ENCODE measurements at places on chromosomes 1 and 21. TPM values are rescaled to one million over a fixed set of nuclear protein-coding genes. Genes with fewer than 3 reads are reported as not detected.

Gene WDR64
- total RNA-seq: 0.91 TPM

Gene TEDDM1
- total RNA-seq: not detected

Gene KIF26B
- total RNA-seq: 3.8 TPM

Gene CHAF1B
- 4.9 TPM for total RNA-seq

Gene S100A14
- total RNA-seq: 25.0 TPM

Gene GFI1
- 2.1 TPM for total RNA-seq

Gene TOMM20
- total RNA-seq: 135 TPM

Gene CLDN19
- total RNA-seq: 1.5 TPM

Gene MYOM3
- total RNA-seq: 3.3 TPM

Gene FCRL1
- total RNA-seq: 0.09 TPM

Gene CHRNB2
- total RNA-seq: 0.74 TPM

Gene CSDE1
- 458 TPM for total RNA-seq

Gene UBE2U
- total RNA-seq: 1.8 TPM

Gene MIER1
- 45.6 TPM for total RNA-seq

GRCh38 chr1:47407481-47407880 is 8.6 kb upstream of the FOXE3 start:
- no peak overlapping the region for H3K27ac ChIP-seq
- DNase-seq: no peak
- no peaks in the 10 kb centered on the region for H3K4me1 ChIP-seq
- no peaks in the 10 kb centered on the region for H3K27me3 ChIP-seq
- H3K4me3 ChIP-seq: no peak overlapping the region

GRCh38 chr1:111786669-111787207 is 31.0 kb downstream of the DDX20 start:
- no peak overlapping the region for H3K27ac ChIP-seq
- no peaks in the 10 kb centered on the region for H3K27me3 ChIP-seq
- no peaks in the 10 kb centered on the region for H3K4me1 ChIP-seq
- no peak for DNase-seq
- H3K4me3 ChIP-seq: no peak overlapping the region

- H3K27me3 ChIP-seq: no peaks in the 10 kb centered on the region
- no peak for DNase-seq
- H3K4me1 ChIP-seq: no peaks in the 10 kb centered on the region
- H3K36me3 ChIP-seq: no peaks in the 10 kb centered on the region
- no peak overlapping the region for H3K4me3 ChIP-seq
These were observed 165.4 kb downstream of the PLXNA2 start for GRCh38 chr1:208078752-208079151.

GRCh38 chr1:114691061-114691460 is 4.3 kb downstream of the AMPD1 start:
- H3K4me1 ChIP-seq: no peaks in the 10 kb centered on the region
- H3K4me3 ChIP-seq: no peak overlapping the region
- no peak overlapping the region for H3K27ac ChIP-seq
- no peaks in the 10 kb centered on the region for H3K36me3 ChIP-seq
- no peak for DNase-seq
- no peaks in the 10 kb centered on the region for H3K27me3 ChIP-seq

DNA sequence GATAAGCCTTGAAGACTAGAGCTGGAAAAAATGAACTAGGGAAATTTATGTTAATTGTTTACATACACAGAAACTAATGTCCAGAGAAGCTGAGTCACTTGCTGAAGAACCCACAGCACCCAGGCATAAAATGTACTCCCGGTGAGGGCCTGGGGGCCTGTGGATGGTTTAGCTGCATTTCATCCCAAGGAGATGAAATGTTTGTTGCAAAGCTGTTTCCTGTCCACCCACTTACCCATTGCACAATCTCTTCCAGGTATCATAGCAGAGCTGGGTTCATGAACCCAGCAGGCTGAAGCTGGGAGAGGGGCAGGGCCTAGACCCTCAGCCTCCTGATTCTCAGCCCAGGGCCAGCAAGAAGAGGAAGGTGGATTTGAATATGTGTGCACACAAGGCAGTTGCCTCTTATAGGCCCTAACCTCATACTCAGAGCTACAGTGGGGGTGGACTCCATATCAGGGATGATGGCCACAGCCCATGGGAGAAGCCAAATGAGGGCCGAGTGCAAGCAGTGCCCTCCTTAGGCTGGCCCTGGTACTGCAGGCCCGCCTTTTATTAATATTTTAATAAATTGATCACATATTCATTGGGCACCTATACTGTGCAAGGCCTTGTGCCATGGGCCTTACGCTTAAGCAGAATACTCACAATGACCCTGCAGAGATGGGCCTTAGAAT is 110.8 kb downstream of the LACTBL1 start:
- no peak overlapping the region for H3K4me3 ChIP-seq
- no peak for DNase-seq
- no peak overlapping the region for H3K27ac ChIP-seq
- H3K27me3 ChIP-seq: no peaks in the 10 kb centered on the region
- H3K4me1 ChIP-seq: no peaks in the 10 kb centered on the region
- H3K36me3 ChIP-seq: no peaks in the 10 kb centered on the region

GRCh38 chr1:51740652-51741051 is 123.8 kb downstream of the OSBPL9 start:
- no peak overlapping the region for H3K4me3 ChIP-seq
- H3K27me3 ChIP-seq: no peaks in the 10 kb centered on the region
- H3K27ac ChIP-seq: no peak overlapping the region
- no peak for DNase-seq
- H3K4me1 ChIP-seq: no peaks in the 10 kb centered on the region
- H3K36me3 ChIP-seq: no peaks in the 10 kb centered on the region

DNA sequence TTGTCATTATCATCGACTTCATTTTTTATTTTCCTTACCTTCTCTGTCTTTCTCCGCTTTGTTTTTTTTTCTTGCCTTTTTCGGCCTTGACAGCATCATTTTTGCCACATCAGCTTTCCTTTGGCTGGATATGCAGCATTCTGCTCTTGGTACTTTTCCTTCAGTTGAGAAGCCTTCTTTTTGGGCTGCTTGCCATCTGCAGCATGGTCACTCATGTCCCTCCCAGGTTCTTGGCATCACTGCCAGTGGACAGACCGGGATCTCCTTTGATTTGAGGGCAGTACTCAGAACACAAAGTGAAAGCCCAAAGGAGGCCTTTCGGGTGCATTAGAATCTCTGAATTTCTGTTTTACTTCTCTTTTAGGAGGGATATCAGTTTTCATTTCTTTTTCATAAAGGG is 3.7 kb upstream of the PARP1 start:
- H3K4me1 ChIP-seq: no peaks in the 10 kb centered on the region
- H3K4me3 ChIP-seq: no peak overlapping the region
- H3K27me3 ChIP-seq: no peaks in the 10 kb centered on the region
- no peak for DNase-seq

GRCh38 chr1:157047062-157047410 is 1.5 kb upstream of the ARHGEF11 start:
- no peak for DNase-seq
- H3K4me3 ChIP-seq: no peak overlapping the region
- no peaks in the 10 kb centered on the region for H3K27me3 ChIP-seq
- peaks cover 8% of the 10 kb centered on the region for H3K4me1 ChIP-seq

- H3K4me3 ChIP-seq: peak overlapping the region; percentile 86
- no peak for DNase-seq
- H3K27me3 ChIP-seq: no peaks in the 10 kb centered on the region
- peak overlapping the region; percentile 74 for H3K27ac ChIP-seq
- H3K4me1 ChIP-seq: peaks cover 5% of the 10 kb centered on the region
These were observed 391 bp upstream of the CENPS start for GRCh38 chr1:10429868-10430215.

DNA sequence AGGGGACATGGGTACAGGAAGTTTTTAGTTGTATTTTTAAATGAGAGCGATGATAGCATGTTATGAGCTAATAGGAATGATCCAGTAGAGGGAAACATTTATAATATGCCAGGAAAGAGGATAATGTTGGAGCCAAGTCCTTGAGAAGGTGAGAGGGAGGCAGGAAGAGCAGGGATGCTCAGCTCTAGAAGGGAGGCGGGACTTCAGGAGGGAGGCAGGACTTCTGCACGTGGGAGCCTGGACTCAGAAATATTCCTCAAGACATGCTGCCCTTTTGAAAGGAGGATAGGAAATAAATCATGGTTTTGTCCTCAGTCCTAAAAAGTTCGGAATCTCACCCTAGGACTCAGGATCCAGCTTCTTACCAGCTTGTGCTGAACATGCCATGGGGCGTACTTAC is 5.9 kb downstream of the ADARB1 start:
- no peak overlapping the region for H3K4me3 ChIP-seq
- H3K27me3 ChIP-seq: no peaks in the 10 kb centered on the region
- H3K27ac ChIP-seq: no peak overlapping the region
- DNase-seq: no peak
- peaks cover 12% of the 10 kb centered on the region for H3K4me1 ChIP-seq

DNA sequence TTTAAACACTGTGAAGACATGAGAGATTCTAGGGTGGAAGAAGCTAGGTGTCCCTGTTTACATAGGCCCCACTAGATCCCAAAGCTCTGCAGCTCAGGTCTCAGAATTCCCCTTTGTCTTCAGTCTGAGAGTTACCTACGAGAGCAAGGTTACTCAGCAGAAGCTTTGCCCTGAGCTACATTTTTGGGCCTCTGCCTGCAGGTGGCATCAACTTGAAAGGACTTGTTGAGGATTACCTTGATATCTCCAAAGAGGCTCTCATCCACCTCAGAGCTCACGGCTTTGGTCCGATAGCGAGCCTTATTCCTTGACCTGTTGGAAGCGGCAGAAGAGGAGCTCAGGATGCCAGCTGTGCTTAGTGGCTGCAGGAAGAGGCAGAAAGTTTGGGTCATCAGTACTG is 7.0 kb downstream of the CFAP45 start:
- H3K27me3 ChIP-seq: no peaks in the 10 kb centered on the region
- no peak for DNase-seq
- no peak overlapping the region for H3K27ac ChIP-seq
- H3K36me3 ChIP-seq: no peaks in the 10 kb centered on the region
- H3K4me1 ChIP-seq: no peaks in the 10 kb centered on the region

GRCh38 chr21:16587141-16587581 is 857.4 kb downstream of the USP25 start:
- peak overlapping the region; percentile 59 for H3K27ac ChIP-seq
- H3K4me1 ChIP-seq: no peaks in the 10 kb centered on the region
- no peaks in the 10 kb centered on the region for H3K27me3 ChIP-seq
- H3K4me3 ChIP-seq: peak overlapping the region; percentile 11

DNA sequence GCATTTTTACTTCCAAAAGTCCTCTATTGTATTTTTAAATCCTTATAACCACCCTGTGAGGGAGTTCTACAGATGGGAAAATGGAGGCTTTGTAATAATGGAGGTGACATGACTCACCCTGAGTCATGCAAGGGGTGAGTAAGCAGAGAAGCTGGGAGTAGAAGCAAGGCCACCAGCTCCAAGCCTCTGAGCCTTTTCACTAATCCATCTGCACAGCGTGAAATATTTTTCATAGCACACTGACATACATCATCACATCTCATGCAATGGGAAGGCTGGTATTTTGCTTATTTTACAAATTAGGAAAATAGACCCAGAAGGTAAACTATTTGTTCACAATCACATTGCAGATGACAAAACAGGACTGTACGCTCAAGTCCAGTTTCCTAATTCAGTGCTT is 96.9 kb downstream of the KCNH1 start:
- H3K27ac ChIP-seq: no peak overlapping the region
- H3K27me3 ChIP-seq: no peaks in the 10 kb centered on the region
- H3K4me1 ChIP-seq: no peaks in the 10 kb centered on the region
- H3K36me3 ChIP-seq: no peaks in the 10 kb centered on the region

GRCh38 chr1:23424293-23425192 is at the start of gene TCEA3:
TSS of gene TCEA3 (minus strand) at chr1:23424748. CDS start at chr1:23424633, 115 bp downstream.
- peak; percentile 64 for DNase-seq
- peak within 1 kb of the TSS; percentile 78 for H3K4me3 ChIP-seq
- no peaks in the 10 kb centered on the region for H3K36me3 ChIP-seq
- no peaks in the 10 kb centered on the region for H3K27me3 ChIP-seq
- H3K27ac ChIP-seq: peak within 1 kb of the TSS; percentile 84

GRCh38 chr1:162922201-162922600 is 61.2 kb upstream of the CCDC190 start:
- H3K4me3 ChIP-seq: no peak overlapping the region
- DNase-seq: no peak
- H3K27me3 ChIP-seq: no peaks in the 10 kb centered on the region
- no peaks in the 10 kb centered on the region for H3K36me3 ChIP-seq

GRCh38 chr1:44919400-44919799 is 67.0 kb downstream of the EIF2B3 start:
- H3K36me3 ChIP-seq: no peaks in the 10 kb centered on the region
- H3K4me1 ChIP-seq: no peaks in the 10 kb centered on the region
- H3K4me3 ChIP-seq: no peak overlapping the region
- no peak for DNase-seq
- H3K27me3 ChIP-seq: no peaks in the 10 kb centered on the region
- no peak overlapping the region for H3K27ac ChIP-seq

- H3K36me3 ChIP-seq: no peaks in the 10 kb centered on the region
- DNase-seq: no peak
- no peak overlapping the region for H3K4me3 ChIP-seq
- H3K27me3 ChIP-seq: no peaks in the 10 kb centered on the region
These were observed 73.2 kb upstream of the BMP8A start for GRCh38 chr1:39418236-39418635.

GRCh38 chr1:16117369-16117768 is 38.5 kb downstream of the EPHA2 start:
- H3K36me3 ChIP-seq: no peaks in the 10 kb centered on the region
- H3K27ac ChIP-seq: no peak overlapping the region
- H3K4me3 ChIP-seq: no peak overlapping the region
- H3K27me3 ChIP-seq: no peaks in the 10 kb centered on the region
- no peak for DNase-seq

DNA sequence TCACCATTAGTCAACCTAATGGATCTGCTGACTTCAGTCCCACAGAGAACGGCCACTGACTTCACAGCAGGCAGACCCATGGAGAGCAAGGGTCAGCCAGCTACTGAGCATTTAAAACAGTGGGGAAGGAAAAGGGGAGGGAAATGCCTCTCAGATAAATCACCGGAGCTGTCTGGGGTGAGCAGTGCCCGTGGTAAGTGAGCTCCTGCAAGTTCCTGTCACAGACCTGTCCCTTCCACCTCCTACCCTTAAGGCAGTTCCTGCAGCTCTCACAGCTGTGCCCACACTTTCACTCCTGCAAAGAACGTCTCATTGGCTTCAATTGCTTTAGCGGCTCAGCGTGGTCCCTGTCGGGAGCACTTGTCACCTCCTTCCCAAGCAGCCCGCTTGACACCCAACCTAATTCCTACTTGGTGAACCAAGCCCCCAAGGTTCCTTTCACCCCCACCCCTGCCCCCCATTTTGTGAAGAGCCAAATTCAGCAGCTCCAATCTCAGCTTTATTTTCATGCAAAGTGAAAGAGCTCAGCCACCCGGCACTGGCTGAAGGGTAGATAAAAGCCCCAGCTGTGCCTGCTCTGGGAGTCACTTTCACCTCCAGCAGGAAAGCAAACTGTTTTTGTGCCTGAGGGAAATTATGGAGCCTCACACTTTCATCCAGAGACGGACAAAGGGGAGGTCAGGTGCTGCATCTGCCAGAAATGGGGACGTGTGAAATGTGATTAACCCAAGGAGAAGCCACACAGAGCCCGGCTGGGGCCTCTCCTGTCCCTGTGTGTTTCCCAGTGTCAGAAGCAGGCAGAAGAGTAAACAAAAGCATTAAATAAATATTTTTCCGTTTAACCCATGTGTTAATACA is 306.2 kb downstream of the TTLL7 start:
- H3K27me3 ChIP-seq: no peaks in the 10 kb centered on the region
- no peaks in the 10 kb centered on the region for H3K36me3 ChIP-seq
- H3K4me1 ChIP-seq: no peaks in the 10 kb centered on the region
- DNase-seq: no peak

- H3K27ac ChIP-seq: no peak overlapping the region
- no peaks in the 10 kb centered on the region for H3K36me3 ChIP-seq
- no peak overlapping the region for H3K4me3 ChIP-seq
- H3K4me1 ChIP-seq: no peaks in the 10 kb centered on the region
- no peak for DNase-seq
- no peaks in the 10 kb centered on the region for H3K27me3 ChIP-seq
These were observed 1.2 kb downstream of the OR2T1 start for GRCh38 chr1:248404024-248404423.

All from prostate gland (tissue), 2 donors.